ENCODE measurements at places on chromosomes 1 and 21. TPM values are rescaled to one million over a fixed set of nuclear protein-coding genes. Genes with fewer than 3 reads are reported as not detected.

DNA sequence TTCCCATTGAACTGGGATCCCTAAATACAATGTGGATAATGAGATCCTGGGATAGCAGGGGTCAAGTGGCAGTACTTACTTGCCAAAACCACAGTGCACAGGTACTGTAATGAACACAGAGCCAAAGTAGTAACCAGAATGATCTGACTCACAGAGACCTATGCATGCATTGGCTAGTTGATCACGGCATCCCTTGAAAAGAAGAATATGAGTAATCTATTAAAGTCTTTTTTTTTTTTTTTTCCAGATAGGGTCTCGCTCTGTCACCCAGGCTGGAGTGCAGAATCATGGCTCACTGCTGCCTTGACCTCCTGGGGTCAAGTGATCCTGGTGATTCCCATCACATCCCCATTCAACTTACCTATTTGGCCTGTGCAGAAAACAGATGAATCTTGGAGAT is 29.4 kb upstream of the EIF4G3 start:
- DNase-seq, result no peak

Gene SMG7
- 17.4 TPM for polyA plus RNA-seq

Gene CASZ1
- 19.2 TPM for polyA plus RNA-seq

DNA sequence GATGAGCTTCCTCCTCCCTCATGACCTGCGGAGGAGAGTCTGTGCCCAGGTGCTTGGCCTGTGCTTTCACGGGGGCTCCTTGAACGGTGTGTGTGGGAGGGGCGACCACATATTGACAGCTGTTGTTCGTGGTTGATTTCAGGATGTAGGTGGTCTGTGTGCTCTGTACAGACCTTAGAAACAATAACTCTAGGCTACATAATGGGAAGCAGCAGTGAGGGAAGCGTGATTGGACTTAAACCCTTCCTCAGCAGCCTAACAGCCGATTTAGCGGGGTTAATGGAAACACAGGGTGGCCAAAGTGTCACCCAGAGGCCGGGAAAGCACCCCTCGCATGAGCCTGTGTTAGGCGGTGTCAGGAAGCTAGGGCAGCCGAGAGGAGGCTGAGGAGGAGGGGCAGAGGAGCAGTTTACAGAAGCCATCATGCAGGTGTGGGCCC is 56.0 kb downstream of the TBCE start:
- no peak for DNase-seq

- DNase-seq, result no peak
Observed at GRCh38 chr1:229896861-229897260, 170.2 kb upstream of the GALNT2 start.

Gene CELA3A
- polyA plus RNA-seq, result 0.26 TPM

Gene CA6
- not detected for polyA plus RNA-seq

DNA sequence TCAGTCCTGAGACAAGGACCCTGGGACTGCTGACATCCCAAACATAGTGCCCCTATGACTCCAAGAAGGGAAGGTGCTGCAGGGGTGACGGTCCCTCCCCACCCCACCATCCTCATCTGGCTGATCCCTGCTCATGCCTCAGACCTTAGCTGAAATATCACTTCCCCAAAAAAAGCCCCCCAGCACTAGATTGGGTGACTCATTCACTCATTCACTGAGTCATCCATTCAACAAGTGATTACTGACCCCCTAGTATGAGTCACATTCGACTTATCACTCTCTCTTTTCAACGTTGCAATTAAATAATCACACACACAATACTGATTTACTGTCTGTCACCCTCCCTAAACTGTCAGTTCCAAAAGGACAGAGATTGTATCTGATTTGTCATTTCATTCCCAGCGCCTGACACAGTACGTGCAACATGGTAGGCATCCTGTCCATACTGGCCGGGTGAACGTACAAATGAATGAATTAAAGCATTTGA is 48.6 kb downstream of the HIVEP3 start:
- no peak for DNase-seq

GRCh38 chr1:95042286-95042685 is 30.5 kb downstream of the ALG14 start:
- DNase-seq, result peak; percentile 93

DNA sequence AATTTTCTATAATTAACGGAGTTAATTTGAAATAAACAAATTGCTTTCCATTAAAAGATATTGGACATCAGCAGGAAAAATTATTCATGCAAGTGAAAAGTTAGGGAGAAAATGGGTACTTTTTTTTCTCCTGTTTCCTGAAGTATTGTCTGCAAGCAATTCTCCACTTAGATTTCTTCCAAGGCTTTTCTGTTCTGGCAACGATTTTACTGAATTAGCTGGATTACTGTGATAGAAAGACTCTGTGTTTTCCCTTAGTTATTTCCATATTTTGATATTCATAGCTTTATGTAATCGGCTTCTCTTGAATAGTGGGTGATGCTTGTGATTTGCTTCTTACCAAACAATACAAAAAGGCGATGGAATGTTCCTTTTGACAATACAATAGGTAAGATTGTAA is 1333.9 kb downstream of the AMY1C start:
- no peak for DNase-seq

DNA sequence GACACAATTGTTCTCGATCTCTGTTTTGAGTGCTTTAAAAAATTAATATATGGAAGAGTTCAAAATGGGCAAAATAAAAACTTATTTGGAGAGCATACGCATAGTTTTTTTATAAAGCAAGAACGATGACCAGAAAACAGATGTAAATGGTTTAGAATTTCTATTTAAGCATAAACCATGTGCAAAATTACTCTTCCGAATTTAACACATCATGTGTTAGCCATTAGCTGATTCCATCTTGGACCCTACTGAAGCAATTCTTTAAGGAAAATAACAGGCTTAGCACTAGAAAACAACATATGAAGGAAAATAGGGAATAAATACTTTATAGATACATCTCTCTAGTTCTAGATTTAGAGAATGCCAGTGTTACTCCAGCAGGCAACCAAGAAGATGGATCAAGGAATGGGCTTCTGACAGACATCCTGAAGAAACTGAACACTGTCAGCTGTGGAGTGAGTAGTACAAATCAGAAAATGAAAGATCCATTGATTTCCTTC is 26.7 kb downstream of the CDC7 start:
- no peak for DNase-seq

Gene PLXNA2
- 13.2 TPM for polyA plus RNA-seq

GRCh38 chr21:32962268-32962667 is 63.5 kb upstream of the OLIG2 start:
- no peak for DNase-seq

DNA sequence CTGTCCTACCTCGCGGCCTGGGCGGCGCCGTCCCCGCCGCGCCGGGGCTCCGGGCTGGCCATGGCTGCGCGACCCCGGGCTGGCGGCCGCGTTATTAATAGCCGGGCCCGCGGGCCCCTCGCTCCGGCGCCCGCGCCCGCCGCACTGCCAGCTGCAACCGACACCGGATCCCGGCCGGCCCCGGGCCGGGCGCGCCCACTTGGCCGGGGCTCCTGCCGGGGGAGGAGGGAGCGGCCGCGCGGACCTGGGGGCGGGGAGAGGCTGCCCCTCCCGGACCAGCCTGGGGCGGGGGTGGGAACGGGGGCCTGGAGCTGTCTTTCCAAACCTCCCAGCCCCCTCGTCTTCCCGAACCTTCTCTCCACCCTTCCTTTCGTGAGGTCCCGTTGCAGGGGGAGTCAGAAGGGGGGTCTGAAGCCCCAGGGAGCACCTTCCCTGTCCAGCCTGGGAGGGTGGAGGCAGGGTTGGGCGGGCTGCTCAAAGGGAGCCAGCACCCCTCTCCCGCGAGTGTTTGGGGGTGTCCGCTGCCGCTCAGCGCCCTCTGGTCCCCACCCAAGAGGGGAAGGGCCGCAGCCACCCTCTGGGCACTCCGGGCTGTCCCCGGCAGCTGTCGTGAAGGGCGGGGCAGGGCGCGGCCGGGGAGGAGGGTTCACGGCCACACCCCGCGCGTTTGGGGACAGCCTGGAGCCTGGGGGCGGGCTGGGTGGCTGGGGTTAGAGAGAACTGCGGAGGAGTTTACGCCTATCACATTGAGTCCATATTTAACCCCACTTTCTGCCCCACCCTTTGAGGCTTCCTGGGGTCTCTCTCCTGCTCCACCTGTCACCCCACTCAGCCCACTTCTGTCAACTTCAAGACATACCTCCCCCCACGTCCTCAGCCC is at the start of gene SYNC:
Gene SYNC (minus strand): TSS at position 172 of the 880 bp plus-strand sequence. CDS start 110 bp downstream, at position 62.
- peak; percentile 37 for DNase-seq

- DNase-seq, result no peak
Observed at GRCh38 chr1:17873007-17873675, 118.0 kb downstream of the ACTL8 start.

DNA sequence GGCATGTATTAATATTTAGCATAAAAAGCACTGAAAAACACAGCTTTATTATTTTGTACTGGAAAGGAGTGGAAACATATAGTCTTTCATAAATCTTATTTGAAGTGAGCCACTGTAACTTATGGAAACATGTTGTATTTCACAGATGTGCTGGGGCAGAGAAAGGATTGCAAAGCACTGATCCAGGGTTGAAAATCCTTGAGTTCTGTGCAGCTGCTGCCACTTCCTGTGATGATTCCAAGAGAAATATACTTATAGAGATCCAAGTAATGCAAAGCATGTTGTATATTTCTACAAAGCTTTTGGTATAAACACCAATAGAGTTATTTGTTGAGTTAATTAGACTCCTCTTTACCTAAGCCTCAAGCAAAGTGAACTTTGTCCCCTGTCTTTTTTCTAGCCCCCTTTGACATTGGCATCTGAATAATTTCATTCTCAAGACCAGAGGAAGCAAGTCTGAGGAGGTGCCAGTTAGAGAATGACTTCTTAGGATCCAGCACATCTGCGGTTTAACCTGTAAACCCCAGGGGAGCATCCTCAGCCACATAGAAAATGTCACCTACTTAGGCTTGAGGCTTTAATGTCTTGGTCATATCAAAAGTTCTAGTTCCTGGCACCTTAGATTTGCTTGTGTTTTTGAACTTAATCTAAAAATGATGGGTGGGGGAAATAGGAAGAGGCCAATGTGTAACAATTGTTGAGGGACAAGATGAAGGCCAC is 173.3 kb downstream of the FASLG start:
- no peak for DNase-seq

Gene OR2T29
- not detected for polyA plus RNA-seq

DNA sequence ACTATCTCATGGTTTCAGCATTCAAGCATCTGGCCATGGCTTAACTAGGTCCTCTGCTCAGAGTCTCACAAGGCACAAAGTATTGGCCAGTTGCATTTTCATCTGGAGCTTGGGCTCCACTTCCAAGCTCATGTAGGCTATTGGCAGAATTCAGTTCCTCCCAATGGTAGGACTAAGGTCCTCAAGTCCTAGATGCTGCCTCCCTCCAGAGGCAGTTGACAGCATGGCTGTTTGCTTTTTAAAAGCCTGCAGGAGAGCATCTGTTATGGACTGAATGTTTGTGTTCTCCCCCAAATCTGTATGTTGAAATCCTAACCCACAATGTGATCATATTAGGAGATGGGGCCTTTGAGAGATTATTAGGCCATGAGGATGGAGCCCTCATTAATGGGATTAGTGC is 38.0 kb upstream of the HLX start:
- DNase-seq, result no peak

Gene SFPQ
- polyA plus RNA-seq, result 116 TPM

Gene PKLR
- polyA plus RNA-seq, result not detected

Gene TLCD4
- polyA plus RNA-seq, result 2.7 TPM

DNA sequence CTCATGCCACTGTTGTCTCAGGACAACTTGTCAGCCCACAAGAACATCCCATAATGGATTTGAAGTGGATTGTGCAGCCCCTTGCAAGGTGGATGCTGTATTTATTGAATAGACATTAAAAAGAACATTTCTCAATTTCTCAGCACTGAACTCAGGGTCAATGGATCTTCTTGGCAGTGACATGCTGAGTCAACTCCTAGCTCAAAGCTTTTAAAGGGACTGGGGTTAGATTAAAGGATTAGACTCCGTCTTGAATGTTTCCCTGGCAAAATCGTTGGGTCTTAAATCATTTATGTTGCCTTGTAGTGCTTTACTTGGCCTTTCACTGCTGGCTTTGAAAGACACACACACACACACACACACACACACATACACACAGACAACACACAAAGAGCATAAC is 221.6 kb upstream of the PBX1 start:
- no peak for DNase-seq

DNA sequence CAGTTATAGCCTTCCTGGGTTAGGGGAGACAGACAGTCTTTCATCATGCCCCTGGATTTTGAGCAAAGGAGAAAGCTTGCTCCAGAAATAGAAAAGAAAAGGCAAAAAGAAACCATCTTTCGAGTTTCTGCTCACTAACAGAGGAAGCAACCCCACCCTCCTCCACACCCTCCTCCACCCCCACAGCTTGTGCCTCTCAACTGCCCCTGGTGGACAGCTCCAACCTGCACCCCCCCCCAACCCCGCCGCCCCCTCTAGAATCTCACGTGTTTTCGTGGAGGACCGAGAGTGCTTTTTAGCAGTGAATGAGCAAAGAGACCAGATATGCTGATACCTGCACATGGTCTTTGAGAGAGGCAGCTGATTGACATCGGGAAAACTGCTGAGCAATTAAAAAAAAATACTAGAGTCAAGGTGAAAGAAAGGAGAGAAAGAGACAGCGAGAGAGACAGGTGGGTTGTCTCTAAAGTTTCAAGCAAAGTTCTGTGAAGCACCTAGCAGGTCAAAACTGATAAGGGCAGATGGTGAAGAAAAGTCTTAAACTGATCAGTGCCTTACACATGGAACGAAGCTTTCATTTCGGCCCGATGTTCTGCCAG is 358.3 kb downstream of the KIF26B start:
- peak; percentile 55 for DNase-seq

Gene SAMSN1
- polyA plus RNA-seq, result 184 TPM

- DNase-seq, result peak; percentile 84
Observed at GRCh38 chr1:204493145-204493983, 1.2 kb downstream of the PIK3C2B start.

Gene SELP
- 9.3 TPM for polyA plus RNA-seq

GRCh38 chr1:68815632-68816031 is 318.8 kb upstream of the DEPDC1 start:
- DNase-seq, result no peak

Gene FGR
- 403 TPM for polyA plus RNA-seq

DNA sequence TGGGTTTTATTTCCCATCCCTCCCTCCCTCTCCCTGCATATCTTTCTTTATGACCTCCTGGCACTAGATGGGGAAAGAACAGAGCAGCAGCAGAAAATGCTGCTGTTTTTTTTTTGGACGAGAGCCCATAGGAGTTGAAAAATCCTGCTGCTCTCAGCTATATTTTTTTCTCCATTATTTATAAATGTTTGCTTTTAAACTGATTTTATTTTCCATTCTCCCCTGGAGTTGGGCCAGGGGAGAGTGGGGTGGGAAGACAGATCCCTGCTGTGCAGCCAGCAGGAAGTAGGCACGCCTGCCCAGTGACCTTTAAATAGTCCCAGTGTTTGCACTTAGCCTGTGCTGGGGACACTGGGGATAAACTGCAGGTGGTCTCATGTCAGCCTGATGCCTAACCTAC is 17.4 kb downstream of the SFT2D2 start:
- DNase-seq, result peak; percentile 97

GRCh38 chr1:156122519-156123355 is 8.2 kb downstream of the LMNA start:
- DNase-seq, result peak; percentile 87

- DNase-seq, result no peak
Observed at GRCh38 chr1:47184090-47184821, 5.6 kb downstream of the PDZK1IP1 start.

Gene MAP3K21
- polyA plus RNA-seq, result 3.2 TPM
